ENCODE measurements at places on chromosomes 11 and 22.

DNA sequence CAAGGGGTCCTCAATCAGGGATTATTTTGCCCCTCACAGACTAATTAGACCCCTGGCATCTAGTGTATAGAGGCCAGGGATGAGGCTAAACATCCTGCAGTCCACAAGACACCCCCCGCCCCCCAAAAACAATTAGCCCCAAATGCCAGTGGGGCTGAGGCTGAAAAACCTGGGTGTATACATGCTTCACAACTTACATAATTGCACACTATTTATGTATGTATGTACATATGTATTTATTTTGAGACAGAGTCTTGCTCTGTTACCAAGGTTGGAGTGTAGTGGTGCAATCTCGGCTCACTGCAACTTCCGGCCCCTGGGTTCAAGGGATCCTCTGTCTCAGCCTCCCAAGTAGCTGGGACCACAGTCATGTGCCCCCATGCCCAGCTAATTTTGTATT, 28.8 kb upstream of the SHANK2 start:
- no peak for DNase-seq

- DNase-seq, result no peak
These were observed 88.1 kb downstream of the MICAL2 start for GRCh38 chr11:12198251-12199222.

- DNase-seq, result no peak
These were observed 93.1 kb downstream of the RPL27A start for GRCh38 chr11:8775734-8776133.

DNA sequence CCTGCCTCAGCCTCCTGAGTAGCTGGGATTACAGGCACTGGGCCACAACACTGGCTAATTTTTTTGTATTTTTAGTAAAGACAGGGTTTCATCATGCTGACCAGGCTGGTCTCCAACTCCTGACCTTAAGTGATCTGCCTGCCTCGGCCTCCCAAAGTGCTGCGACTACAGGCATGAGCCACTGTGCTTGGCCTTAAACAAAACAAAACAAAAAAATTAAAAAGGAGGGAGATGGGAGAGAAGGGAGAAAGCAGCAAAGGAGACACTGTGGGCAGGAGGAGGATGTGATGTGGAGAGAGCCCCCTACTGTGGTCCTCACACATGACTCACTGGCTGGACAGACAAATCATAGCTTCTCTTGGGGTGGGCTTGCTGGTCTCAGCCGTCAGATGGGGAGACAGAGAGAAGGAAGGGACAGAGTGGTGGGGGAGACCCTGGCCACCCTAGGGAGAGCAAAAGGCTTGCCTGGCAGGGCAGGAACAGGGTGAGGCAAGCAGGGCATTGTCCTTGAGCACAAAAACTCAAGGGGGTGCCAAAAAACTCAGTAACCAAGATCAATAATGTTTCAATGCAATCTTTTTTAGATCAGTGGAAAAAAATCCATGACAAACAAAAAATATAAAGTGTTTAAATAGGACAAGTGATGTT, 31.6 kb downstream of the TPST2 start:
- no peak for DNase-seq

- no peak for DNase-seq
These were observed 132.1 kb upstream of the RASSF10 start for GRCh38 chr11:12876988-12877387.

DNA sequence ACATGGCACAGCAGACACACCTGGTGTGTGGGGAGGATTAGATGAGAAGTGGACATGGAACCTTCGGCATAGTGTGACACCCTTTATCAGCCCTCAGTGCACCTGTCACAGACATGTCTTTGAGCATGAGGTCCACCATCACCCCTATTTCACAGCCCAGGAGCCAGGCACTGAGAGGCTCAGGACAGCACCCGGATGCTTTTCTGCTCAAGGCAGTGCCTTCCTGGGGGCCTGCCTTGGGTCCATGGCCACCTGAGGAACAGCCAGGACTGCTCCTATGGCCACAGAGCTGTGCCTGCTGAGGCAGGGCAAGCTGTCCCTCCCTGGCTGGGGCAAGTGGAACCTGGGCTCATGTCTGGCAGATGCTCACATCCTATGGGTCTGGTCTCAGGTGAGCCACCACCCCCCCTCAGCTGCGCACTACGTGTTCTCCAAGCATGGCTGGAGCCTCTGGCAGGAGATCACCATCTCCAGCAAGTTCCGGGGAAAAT, 75.8 kb downstream of the MORC2 start:
- DNase-seq, result no peak

GRCh38 chr11:67272327-67273259, 6.3 kb downstream of the GRK2 start:
- DNase-seq, result no peak

- no peak for DNase-seq
These were observed 8.8 kb upstream of the BMAL1 start for GRCh38 chr11:13268791-13269190.

DNA sequence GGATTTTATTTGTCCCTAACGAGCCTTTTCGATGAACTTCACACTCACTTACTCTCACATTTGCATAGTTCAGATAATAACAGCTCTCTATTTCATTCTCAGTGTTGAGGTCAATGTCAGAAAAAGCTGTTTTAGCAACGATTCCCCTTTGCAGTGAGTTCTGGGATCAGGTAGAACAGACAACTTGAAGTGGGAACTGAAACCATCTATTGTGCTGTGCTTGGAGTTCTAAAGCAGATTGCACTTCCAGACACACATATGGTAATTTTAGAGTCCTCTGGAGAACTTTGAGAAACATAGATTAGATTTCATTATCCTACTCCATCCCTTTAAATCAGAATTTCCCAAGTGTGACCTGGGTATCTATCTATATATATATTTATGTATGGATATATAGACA, 124.6 kb upstream of the BLID start:
- no peak for DNase-seq

DNA sequence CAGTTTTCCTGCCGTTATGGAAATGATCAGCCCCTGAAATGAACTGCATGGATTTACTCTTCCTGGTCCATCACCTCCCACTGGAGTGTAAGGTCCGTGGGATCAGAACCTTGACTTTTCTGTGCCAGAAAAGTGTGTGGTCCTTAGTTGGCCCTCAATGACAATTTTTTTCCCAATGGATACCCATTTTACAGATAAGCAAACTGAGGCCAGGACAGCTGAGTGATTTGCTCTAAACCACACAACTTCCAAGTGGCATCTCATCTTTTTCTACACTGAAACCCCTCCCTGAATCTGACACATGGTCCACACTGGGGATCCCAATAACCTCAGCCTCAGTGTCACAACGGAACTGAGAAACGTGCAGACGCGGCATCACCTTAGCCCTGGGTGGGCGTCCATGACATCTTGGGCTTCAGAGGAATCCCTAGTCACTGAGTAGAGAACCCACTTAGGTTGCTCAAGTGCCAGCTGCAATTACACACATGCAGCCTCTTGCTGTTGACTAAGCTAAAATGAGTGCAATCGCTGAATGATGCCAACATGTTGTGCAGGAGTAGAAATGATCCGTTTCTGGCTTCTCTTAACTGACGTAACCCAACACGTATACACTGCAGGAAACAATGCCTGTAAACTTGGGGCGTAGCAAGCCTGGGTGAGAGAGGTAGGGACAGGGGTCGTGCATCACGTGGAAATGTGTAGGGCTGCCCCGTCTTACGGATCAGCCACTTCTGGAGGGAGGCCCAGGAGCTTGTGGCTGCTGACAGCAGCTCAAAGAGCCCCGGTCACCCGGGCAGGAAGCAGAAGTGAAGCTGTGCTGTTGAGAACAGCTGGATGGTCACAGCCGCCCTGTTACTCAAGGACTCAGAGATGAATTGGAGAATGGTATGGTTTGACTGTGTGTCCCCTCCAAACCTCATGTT, 136.3 kb downstream of the SHANK2 start:
- DNase-seq, result no peak

DNA sequence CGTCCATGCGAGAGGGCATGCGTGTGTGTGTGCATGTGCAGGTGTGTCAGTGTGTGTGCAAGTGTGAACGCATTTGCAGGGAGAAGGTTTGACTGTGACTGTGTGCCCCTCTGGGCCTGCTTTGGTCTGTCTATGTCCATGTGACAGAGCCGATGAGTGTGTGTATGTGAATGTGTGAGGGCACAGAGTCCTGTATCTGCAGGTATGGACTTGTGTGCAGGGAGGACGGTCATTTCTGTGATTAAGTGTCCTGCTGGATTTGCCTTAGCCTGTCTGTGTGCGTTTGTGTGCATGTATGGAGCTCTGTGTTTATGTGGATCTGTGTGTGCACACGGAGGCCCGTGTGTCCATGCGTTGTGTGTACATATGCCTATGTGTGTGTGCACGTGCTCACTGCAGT, 5.4 kb downstream of the EMID1 start:
- no peak for DNase-seq
